Activated naive CD8-positive, alpha-beta T cell treated with anti-CD3 and anti-CD28 coated beads for 36 hours (primary cell): ENCODE measurements at places on chromosomes 7 and 10.
A peak's percentile ranks its signal among the peaks of the same experiment; 100 is the strongest.

DNA sequence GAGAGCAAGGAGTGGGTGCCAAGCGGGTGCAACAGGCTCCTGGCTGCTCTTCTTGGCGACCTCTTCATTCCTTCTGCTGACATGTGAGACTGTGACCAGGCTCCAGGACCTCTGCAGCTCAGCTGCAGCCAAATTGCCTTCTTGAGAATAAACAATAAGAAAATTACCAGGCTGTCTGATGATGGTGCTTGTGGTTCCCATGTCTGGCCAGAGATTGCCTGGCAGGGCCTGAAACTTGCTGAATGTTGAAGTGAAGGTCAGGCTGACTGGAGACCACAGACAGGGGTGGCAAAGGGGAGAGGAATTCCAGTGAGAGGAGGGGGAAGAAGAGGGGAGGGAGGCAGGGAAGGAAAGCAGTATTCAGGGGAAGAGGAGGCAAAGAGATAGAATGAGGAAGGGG lies 497.4 kb upstream of the PODXL start:
- no peak for DNase-seq

GRCh38 chr7:151366880-151367222 lies 25.2 kb downstream of the NUB1 start:
- no peak for DNase-seq

GRCh38 chr7:43725251-43725650 lies 4.1 kb downstream of the COA1 start:
- DNase-seq, result no peak

DNA sequence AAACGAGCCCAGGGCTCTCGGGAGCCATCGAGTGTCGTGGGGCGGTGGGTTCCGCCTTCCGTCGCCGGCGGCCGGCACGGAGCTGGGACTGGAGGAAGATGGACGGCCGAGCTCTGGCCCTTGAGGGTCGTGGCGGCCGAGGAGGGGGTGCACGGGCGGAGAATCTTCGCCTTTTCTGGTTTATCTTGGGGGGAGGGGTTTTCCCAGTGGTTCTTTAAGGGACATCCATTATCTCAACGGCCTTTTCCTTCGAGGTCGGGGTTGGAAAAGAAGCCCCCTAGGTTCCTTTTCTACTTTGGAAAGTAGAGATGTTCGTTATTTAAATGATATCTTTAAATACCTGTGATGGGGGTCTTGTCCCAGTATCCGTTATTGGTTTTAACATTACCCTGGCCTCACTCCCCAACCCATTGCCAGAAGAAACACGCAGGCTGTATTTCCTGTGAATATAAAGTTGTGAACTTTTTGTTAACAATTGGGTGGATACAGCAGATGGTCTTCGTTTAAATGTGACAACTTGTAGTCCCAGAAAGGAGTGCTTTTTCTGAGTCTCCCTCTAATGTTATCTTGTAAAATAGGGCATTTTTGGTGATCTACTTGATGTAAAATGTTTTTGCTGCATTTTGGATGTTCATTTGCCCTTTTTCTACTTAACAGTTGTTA lies 765 bp downstream of the CCAR1 start:
- DNase-seq, result no peak

GRCh38 chr10:93742633-93743349 lies 14.9 kb upstream of the LGI1 start:
- no peak for DNase-seq

DNA sequence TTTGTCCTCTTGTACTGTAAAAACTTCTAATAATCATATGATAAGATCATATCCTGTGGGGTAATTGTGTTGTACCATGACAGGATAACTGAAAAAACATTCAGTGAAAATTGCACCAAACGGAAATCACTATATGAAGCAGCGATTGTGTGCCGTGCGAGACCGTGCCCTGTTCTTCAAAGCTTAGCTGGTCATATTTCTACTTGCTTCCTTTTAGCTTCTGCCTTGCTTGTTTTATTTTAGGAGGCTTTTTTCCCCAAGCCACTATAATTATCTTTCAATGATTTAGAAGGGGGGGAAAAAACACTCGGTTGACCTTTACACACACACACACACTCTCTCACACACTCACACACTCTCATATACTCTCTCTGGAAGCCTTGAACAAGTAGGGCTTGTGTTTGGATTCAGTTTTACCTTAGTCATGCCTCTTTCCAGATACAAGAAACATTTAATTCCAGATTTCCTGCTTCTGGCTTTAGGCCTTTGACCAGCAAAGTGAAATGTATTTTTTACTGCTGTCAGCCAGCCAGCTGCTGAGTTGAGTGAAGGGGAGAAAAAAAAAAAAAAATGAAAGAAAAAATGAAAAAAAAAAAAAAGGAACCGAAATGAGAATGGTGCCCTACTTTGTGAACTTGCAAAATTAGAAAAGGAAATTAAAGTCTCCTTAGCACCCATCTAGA lies 181.4 kb downstream of the ARID5B start:
- peak; percentile 29 for DNase-seq

GRCh38 chr7:82455295-82455694 lies 11.7 kb upstream of the CACNA2D1 start:
- DNase-seq, result no peak

GRCh38 chr7:116548506-116548905 lies 23.7 kb downstream of the CAV1 start:
- DNase-seq, result no peak

GRCh38 chr10:25849988-25850387 lies 84.0 kb upstream of the MYO3A start:
- no peak for DNase-seq

GRCh38 chr10:130336617-130337304 lies 200.6 kb downstream of the GLRX3 start:
- no peak for DNase-seq

- DNase-seq, result no peak
Measured at GRCh38 chr7:5754981-5755599, 26.4 kb downstream of the RNF216 start.

GRCh38 chr7:133863362-133864061 lies 263.6 kb upstream of the LRGUK start:
- no peak for DNase-seq

DNA sequence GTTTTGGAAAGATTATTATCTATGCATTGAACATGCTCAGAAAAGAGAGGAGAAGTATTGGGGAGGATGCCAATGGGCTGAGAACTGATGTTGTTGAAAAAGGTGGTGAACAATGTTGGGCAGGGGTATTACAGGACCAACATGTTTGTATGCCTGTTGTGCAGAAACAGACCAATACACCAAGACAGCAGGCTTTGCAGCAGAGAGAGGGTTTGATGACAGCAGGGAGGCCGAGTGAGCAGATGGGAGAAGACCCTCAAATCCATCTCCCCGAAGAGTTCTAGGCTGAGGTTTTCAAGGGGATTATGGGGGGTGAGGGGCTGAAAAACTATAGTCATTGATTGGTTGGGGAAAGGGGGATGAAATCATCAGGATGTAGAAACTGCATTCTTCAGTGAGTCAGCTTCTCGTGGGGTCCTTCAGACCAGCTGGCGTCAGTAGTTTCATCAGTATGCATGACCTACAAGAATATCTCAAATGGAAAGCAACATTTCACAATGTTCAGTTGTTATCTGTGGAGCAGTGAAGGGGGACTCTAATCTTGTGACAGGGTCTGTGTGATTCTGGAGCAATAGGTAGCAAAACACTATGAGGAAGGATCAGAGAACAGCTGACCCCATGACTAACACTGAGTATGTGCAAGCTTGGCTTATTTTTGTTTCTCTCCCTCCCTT lies 167.8 kb downstream of the BAMBI start:
- no peak for DNase-seq

DNA sequence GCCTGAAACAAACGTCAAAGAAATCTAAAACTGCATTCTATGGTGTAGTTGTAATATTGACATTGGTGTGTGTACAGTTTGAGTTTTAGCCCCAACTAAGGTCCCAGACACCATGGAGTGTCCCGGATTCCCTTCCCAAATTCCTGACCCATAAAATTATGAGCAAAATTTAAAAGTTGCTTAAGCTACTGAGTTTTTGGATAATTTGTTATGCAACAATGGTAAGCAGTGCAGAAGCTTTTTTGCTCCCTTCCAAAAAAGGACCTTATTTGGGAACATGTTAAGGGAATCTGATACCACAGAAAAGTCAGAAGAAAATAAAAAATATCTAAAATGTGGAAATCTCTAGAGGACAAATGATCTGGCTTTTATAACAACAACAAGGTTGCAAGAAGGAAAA lies 63.3 kb upstream of the KMT2E start:
- no peak for DNase-seq

- no peak for DNase-seq
Measured at GRCh38 chr10:97991871-97992270, 38.5 kb downstream of the CRTAC1 start.

DNA sequence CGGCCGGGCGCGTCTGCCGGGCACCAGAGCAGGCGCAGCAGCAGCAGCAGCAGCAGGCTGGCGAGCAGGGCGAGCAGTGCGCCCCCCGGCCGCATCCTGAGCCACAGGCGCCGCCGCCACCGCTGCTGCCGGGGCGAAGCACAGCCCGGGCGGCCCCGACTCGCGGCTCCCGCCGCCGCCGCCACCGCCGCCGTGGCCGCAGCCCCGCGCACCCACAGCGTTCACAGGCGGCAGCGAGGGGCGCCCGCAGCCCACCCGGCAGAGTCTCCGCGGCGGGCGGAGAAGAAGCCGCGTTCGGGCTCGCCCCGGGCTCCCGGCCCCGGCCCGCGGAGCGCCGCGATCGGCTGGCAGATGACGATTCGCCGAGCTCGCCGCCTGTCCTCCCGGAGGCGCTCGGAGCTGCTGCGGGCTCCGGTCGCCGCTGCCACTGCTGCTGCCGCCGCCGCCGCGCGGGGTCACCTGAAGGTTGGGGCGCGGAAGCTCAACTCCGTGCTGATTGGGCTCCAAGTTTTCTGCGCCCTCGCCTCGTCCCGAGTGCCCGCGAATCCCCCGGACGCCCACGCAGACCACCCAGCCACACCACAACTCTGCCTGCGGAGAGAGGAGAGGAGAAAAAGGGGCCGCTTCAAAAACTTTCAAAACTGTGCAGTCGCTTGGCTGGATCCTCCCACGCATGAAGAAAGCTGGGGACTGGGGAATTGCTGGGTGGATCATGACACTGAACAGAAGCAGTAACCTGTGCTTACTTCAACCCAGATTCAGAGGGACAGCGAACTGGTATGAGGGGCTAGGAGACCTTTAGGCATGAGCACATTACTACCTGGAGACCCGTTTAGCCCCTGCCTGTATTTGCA lies at the start of gene ST8SIA6:
Gene ST8SIA6, minus strand, starts transcription at position 435 of the 854 bp plus-strand sequence. Its CDS starts 340 bp downstream, at position 95.
- DNase-seq, result peak; percentile 50

DNA sequence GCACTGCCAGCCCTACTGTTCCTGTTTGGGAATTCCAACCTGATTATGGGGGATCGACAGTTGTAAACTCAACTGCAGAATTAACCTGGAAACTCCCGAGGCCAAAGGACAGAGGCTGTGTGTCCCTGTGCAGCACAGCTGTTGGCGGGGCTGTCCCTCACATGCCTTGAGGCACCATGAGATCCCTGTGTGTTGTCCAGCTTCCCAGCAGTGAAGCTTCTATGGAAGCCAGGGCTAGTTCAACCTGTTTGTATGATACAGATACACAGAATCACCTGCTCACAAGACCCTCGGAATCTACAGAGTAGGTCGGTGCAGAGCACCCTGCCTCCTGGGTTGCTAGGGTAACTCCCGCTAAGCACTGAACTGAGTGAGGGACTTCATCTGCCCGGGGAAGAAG lies 61.0 kb upstream of the EFCAB10 start:
- DNase-seq, result no peak

DNA sequence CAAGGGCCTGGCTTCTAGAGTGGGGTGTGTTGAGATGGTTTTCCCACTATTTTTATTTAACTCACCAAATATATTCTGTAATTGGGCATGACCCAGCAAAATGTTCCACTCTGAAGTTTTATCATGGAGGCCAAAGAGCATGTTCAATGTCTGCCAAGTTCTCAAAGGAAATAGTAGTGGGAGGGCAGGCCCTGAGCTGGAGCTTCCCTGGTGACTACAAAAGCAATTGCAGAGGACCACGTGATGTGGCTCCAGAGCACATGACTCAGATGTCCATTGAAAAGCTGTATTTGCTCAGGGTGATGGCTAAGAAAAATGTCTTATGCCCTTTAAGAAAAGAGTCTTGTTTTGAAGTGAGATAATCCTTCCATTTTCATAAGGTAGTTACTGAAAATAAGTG lies 1024.8 kb downstream of the LRMDA start:
- no peak for DNase-seq

GRCh38 chr10:64732372-64732957 lies 1211.3 kb downstream of the REEP3 start:
- DNase-seq, result no peak

DNA sequence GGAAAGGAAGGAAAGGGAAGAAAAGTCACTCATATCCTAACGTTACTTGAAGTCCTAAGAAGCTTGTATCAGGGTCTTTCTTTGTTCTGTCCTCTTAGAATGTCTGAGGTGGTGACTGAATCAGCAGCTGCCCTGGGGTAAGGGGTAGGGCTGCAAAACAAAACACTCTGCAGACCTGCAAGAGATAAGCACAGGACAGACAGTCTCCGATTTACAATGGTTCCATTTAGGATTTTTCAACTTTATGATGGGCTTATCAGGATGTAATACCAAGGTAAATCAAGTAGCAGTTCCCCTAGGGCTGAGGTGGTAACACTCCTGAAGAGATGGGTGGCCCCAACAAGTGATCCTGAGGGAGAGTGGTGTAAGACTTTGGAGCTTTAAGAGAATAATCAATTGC lies 16.5 kb downstream of the KDM7A start:
- no peak for DNase-seq

DNA sequence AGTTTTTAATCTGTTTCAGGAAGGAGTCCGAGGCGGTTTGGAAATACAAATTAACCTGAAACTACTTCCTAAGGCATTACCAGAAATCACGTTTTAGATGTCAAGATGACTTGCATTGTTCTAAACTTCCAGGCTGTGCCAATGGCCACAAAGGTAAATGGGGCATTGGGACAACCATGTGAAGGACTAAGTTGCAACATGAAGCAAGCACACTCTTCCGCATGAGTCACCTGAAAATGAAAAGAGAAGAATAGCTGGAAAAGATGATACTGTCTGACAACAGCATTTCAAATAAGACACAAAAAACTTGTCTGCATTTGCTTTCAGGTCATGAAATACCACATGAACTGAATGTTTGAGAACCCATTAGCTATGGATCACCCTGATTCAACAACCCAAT lies 262.1 kb downstream of the AHR start:
- DNase-seq, result no peak

- no peak for DNase-seq
Measured at GRCh38 chr7:137975221-137975620, 26.7 kb downstream of the CREB3L2 start.

DNA sequence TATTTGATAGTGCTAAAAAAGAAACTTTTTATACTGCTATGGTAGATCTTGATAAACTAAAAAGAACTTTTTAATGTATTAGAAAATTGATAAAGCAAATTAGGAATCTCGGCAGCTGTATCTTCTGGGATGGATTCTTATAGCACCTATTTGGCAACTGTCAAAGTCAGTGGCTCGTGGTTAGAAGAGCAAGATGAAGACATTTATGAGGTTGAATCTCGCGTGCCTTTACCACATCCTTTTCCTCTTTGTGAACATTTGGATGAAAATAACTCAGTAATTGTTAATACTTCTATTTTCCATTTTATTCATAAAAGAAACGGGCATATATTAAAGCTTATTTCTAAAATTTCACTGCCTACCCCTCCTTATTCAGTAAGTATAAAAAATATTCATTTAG lies 76.2 kb downstream of the CYP51A1 start:
- DNase-seq, result no peak
